Activated naive CD8-positive, alpha-beta T cell treated with anti-CD3 and anti-CD28 coated beads, Interleukin-2, amount 10 ng/mL, durations not matched to agents 7 days and 5 days (primary cell): ENCODE measurements at places on chromosomes 6 and 20. TPM values are rescaled to one million over a fixed set of nuclear protein-coding genes. Genes with fewer than 3 reads are reported as not detected.

Gene MGME1
- total RNA-seq = 37.5 TPM

Gene GABRR1
- not detected for total RNA-seq

Gene MANEA
- total RNA-seq = 17.9 TPM

Gene CASS4
- total RNA-seq = 14.2 TPM

Gene DZANK1
- 1.8 TPM for total RNA-seq

Gene CSNK2A1
- total RNA-seq = 114 TPM

Gene ADGB
- not detected for total RNA-seq

Gene PLEKHG1
- total RNA-seq = 6.9 TPM

Gene HTR1E
- total RNA-seq = not detected

Gene TRIM31
- not detected for total RNA-seq
